ENCODE measurements at places on chromosomes 2 and 18. TPM values are rescaled to one million over a fixed set of nuclear protein-coding genes. Genes with fewer than 3 reads are reported as not detected.

Gene CKAP2L
- total RNA-seq, result 25.6 TPM

Gene IHH
- not detected for total RNA-seq

Gene EVX2
- not detected for total RNA-seq

Gene GAD1
- 2.5 TPM for total RNA-seq

Gene OSR1
- total RNA-seq, result 0.55 TPM

Gene ANO7
- 8.6 TPM for total RNA-seq

Gene PLCL1
- 0.11 TPM for total RNA-seq

Gene HSPE1
- total RNA-seq, result 333 TPM

Gene ACMSD
- total RNA-seq, result not detected

Gene ANKRD30B
- total RNA-seq, result not detected

Gene RAX
- 0.57 TPM for total RNA-seq

Gene C2orf81
- total RNA-seq, result 3.6 TPM

Gene LIPT1
- total RNA-seq, result 7.1 TPM

Gene SLC9A2
- 0.11 TPM for total RNA-seq

Gene BZW1
- total RNA-seq, result 208 TPM

Gene RAPGEF4
- total RNA-seq, result 0.78 TPM

Gene CRYGD
- total RNA-seq, result 6.3 TPM

Gene TDRD15
- not detected for total RNA-seq

Gene MERTK
- total RNA-seq, result 7.3 TPM

Gene SAG
- not detected for total RNA-seq

Measured in WTC11 (cell line).